NCI-H524 treated with DMSO at 0.1 percent for 48 hours (cell line): ENCODE measurements at places on chromosomes 5 and 9.

- no peak for DNase-seq
Observed at GRCh38 chr5:171617266-171617665, 168.4 kb upstream of the SMIM23 start.

DNA sequence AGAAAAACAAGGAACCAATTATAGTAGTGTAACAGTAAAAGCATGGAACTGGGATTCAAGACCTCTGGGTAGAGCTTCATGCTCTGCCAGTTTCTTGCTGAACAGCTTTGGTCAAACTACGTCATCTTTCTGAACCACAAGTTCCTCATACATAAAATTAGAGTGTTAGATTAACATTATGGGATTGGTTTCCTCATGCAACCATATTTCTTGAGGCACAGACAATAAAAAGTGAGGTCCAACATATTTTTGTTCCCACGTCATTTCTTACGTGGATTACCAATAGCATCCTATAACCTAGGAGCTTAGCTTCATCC is 354.8 kb downstream of the TMEM232 start:
- DNase-seq, result no peak

DNA sequence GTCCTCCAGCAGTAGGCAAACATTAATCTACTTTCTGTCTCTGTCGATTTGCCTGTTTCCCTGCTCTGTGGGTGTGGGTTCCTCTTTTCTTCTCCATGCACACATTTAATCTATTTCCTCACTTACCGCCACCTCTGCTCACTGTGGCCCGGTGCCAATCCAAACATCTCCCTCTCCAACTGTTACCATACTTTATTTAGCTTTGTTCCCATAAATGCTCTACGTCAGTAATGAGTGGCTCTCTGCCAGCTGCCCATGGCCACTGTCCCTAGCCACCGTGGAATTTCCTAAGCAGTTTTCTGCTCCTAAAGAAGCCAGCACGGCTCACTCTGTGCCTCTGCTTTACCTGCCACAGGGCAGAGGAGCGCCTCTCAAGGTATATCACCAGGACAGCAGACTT is 19.5 kb upstream of the GOLPH3 start:
- DNase-seq, result peak; percentile 82

DNA sequence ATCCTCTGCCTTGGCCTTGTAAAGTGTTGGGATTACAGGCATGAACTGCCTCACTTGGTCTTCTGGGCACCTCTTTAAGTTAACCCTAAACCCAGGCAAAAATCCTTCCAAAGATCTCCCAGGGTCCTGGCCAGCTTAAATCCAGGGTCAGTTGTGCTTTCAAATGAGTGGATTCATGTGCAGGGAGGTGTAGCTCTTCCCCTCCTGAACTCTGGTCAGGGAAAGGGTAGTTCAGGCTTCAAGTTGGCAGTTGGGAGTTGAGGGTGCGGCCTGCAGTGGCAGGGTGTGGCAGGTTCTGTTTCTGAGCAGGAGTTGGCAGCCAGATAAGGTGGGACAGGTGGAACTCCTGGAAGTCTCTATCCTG is 3.6 kb downstream of the HNRNPAB start:
- DNase-seq, result no peak

GRCh38 chr5:153636670-153637451 is 146.4 kb downstream of the GRIA1 start:
- DNase-seq, result no peak

DNA sequence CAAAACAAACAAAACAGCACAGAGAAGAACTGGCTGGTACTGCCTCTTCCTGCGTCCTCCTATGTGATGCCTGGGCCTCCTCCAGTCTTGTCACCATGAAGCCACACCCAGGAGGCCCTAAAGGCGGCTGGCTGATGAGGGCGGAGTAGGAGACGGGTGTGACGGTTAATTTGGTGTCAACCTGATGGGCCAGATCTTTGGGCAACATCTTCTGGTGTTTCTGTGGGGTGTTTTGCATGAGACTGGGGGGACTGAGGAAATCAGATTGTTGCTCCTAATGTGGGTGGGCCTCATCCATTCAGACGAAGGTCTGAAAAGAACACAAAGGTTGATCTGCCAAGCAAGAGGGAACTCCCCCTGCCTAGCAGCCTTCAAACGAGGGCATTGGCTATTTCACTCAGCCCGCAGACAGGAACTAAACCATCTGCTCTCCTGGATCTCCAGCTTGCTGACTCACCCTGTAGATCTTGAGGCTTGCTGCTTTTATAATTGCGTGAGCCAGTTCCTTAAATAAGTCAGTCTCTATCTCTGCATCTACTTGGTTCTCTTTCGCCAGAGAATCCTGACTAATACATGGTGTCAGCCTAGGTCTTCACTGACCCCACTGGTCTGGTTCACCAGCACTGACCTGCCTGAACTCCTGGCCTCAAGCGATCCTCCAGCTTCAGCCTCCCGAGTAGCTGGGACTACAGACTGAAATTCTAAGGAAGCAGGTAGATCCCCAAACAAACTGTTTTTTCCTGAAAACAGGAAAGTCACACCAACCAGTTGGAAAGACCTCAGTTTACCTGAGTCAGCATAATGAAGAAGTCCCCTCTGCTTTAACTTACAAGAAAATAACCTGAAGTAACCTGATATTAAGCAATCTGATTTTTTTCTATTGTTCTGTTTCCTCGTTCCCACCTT is 12.8 kb upstream of the ZFP62 start:
- DNase-seq, result no peak

DNA sequence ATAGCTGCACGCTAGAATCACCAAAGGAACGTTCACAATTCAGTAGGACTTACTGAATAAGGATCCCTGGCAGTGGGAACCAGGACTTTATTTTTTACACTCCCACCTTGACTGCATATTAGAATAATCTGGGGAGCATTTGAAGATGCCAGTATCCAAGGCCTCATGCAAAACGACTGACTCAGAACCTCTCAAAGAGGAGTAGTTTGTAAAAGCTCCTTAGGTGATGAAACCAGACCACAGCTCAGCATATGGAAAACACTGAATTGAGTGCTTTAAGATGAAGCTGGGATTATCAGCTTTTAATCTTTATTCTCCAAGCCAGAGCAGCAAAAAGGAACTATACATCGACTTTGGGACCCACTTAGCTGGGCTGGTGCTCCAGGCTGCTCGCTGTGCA is 288.3 kb downstream of the MLLT3 start:
- peak; percentile 12 for DNase-seq

DNA sequence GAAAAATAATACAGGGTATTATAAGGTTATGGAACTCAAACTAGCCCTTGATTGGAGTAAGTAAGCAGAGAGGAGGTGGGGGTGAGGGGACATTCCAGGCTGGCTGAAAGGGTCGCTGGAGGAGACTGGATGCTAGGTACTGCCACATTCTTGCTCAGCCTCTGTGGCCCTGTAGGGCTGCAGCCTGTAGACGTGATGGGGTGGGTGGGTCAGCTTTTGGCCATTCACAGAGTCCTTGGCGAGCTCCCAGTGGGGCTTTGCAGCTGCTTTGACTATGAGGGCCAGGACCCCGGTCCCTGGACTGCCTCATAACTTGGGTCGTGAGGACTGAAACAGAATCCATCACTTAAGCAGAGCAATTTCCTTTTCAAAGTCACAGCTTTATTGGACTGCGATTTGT is 4.2 kb upstream of the GDNF start:
- no peak for DNase-seq
